ENCODE measurements at places on chromosomes 7 and 10.

GRCh38 chr10:23657677-23658076 lies 218.8 kb downstream of the OTUD1 start:
- no peak for DNase-seq

DNA sequence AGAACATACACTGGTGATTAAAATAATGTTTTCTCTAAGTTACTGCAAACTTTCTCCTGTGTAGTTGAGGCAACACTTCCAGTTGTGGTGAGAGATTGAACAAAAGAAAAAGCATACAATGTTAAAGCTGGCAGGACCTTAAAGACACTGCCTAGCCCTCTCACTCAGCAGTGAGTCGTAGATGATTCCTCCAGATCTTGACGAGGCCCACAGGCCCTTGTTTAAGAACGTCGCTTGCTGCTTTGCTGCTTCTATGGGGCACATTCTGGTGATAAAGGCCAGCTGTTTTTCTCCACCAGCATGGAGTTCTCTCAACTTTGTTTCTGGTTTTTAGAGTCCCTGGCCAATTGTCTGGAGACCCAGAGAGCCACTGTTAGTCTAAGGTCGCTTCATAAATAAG lies 2.8 kb upstream of the DENND11 start:
- DNase-seq = no peak

DNA sequence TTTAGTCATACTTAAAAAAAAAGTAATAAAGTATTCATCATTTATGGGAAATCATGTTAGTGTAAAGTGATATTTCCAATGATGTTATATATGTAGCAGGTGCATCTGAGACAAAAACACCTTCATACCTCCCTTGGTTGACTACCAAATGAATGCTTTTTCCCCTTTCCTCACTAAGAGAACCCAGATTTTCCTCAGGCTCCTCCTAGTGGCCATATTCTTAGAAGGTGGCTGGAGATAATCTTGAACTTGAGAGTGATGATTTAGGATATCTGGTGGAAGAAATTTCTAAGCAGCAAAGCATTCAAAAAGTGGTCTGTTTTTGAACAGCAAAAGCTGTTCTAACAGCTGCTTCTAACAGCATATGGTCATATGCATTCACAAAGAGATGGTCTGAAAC lies 16.8 kb upstream of the DNAH11 start:
- DNase-seq = no peak

DNA sequence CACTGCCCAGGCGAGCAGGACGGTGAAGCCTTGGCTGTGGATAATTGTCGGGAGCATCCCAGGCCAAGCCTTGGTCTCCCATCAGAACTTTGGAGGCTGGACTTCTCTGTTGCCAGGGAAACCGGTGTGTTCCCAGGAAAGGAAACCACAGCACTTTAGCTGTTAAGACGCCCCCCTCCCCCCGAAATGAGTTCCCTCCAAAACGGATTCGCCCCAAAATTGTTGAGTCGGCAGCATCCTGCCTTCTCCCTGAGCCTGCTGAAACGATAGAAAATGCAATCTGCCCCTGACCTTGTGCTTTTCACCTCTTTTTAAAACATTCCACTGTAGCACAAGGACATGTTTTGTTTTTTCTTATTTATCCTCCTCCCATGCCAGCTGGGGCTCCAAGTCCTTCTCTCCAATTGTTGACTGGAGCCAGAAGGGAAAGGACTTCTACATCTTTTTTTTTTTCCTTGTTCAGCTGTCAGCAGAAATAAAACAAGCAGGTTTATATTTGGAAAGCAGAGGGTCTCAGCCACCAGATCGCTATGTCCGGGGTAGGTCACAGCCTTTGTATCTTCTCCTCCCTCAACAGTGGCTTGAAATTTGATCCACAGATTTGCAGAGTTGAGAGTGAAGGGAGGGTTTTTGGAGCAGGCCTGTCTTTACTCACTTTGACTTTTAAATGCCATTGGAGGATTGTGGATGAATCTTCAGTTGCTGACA lies 116.5 kb downstream of the ZMIZ1 start:
- DNase-seq = no peak

DNA sequence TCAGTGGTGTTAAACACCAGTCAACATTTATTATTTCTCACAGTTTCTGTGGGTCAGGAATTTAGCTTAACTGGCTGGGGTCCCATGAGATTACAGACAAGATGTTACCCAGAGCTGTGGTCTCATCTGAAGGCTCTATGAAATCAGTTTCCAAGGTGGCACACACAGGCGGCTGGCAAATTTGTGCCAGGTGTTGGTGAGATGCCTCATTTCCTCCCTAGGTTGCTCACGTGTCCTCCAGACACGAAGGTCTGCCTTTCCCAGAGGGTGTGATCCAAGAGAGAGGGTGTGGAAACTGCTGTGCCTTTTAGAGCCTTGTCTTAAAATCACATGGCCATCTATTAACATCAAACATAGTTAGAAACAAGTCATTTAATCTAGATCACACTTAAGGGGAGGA lies 209.0 kb downstream of the JCAD start:
- DNase-seq = no peak

- no peak for DNase-seq
Observed at GRCh38 chr10:4671451-4672145, 154.4 kb upstream of the AKR1E2 start.

- DNase-seq = no peak
Observed at GRCh38 chr10:59905731-59906416, 482 bp downstream of the CCDC6 start.

DNA sequence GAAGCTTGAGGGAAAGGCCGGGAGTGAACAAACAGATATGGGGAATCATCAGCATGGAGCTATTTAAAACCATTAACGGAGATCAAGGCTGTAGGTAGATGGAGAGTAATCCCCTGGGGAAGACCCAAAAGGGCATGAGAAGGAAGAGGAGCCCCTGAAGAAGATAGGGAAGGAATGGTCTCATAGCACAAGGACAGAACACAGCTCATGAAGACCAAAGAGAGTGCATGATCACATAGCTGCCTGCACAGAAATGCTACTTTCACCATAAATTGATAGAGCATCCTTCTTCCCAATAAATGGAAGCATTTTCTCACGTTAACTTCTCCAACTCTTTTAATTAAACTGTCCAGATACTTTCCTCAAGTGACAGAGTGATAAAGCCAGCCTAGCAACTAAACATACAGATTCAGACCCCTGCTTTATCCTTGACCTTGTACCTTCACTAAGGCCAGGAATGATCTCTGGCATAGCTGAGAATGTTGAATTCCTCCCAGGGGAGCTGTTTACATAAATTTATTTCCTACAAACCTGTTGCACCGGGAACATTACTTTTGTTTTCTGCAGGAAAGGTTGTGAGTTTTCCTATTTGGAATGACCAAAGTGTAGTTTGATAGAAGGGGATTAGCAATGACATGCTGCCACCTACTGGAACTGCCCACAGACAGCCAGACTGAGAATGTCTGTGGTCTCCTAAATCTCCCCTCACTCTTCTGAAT lies 110.8 kb upstream of the LRGUK start:
- DNase-seq = no peak

- DNase-seq = no peak
Observed at GRCh38 chr7:11570205-11570604, 261.8 kb downstream of the THSD7A start.

- no peak for DNase-seq
Observed at GRCh38 chr7:157409149-157409752, 72.4 kb downstream of the DNAJB6 start.

- no peak for DNase-seq
Observed at GRCh38 chr7:86939197-86939814, 120.1 kb downstream of the ELAPOR2 start.

GRCh38 chr10:124017729-124018128 lies 75.7 kb downstream of the CHST15 start:
- DNase-seq = no peak

DNA sequence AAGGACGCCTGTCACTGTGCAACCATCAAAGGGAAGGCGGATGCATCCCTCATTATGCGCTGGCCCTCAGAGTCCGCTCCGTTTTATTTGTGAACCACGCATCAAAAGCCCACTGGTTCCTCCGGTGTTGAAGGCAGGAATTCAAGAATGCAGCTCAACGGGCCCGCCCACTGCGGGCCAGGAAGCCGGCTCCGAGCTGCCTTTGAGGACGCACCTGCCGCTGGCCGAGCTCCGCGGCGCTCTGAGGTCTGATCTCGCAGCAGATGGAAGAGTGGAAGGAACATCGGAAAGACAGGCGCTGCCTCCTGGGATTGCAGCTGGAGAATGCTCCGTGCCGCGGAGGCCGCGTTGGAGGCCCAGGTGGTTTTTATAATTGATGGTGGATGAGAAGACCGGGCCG lies 56.9 kb upstream of the ADGRA1 start:
- DNase-seq = no peak

- DNase-seq = no peak
Observed at GRCh38 chr10:804787-805619, 115.5 kb upstream of the DIP2C start.

DNA sequence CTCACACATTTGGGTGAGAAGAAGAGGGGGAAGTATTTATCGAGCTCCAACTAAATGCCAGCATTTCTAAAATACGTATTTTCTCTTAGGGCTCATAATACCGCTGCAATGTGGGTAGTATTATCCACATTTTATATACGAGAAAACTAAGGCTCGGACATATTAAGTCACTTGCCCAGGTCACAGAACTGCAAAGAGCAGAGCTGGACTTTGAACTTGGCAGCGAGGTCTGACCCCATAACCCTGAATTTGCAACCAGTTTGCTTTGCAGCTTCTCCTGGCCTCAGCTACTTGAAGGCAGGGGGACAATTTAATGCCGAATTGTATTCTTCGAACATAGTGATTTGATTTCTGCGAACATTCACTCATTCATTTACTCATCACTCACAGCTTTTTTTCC lies 7.2 kb downstream of the ABLIM1 start:
- DNase-seq = no peak

DNA sequence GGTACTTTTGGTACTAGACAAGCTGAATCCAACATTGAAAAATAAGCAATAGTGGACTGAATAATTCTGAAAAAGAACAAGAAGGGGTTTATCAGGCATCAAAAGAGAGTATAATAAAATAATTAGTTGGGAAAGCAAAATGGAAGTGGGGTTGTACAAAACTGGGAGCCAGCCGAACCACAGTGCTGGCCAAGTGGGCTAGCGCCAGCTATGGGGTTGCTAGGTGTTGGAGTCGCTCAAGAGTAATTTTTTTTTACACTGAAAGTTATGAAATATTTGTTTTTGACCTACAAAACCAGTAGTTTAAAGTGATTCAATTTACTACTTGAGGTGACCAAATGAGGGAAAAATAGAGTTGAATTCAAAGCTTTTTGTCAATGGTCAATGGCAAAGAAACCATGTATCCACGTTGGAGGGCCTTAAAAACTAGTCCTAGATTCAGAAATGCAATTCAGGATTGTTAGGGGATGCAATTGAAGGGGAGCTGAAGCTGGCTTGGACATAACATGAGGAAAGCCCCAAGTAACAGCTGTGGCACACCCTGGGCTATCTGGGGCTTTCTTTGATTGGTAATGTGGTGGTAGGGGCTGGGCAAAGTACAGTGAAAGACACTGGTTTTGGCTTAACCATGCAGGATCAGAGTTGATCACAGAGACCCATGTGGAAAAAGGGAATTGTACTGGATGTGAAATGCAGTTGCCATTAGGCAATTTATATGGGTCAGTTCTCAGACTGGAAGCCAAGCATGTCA lies 28.3 kb upstream of the MSMB start:
- DNase-seq = no peak

- DNase-seq = no peak
Observed at GRCh38 chr7:35596061-35596460, 98.9 kb downstream of the HERPUD2 start.

DNA sequence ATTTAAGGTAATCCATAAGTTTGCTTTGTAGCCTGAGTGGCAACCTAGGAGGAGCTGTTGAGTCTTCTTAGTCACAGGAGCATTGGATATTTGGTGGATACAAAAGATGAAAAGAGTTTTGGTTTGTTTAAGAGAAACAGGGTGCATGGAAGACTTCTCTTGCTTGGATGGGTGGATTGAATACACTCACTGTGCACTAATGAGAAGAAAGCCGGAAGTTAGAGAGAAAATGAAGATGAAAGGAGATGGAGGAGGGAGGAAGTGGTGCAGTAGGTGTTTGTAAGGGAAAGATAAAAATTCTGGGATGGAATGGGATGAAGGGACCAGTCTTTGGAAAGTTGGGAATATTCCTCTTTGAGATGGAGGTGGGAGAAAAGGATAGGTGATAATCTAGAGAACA lies 7.7 kb downstream of the MDFIC start:
- DNase-seq = no peak

DNA sequence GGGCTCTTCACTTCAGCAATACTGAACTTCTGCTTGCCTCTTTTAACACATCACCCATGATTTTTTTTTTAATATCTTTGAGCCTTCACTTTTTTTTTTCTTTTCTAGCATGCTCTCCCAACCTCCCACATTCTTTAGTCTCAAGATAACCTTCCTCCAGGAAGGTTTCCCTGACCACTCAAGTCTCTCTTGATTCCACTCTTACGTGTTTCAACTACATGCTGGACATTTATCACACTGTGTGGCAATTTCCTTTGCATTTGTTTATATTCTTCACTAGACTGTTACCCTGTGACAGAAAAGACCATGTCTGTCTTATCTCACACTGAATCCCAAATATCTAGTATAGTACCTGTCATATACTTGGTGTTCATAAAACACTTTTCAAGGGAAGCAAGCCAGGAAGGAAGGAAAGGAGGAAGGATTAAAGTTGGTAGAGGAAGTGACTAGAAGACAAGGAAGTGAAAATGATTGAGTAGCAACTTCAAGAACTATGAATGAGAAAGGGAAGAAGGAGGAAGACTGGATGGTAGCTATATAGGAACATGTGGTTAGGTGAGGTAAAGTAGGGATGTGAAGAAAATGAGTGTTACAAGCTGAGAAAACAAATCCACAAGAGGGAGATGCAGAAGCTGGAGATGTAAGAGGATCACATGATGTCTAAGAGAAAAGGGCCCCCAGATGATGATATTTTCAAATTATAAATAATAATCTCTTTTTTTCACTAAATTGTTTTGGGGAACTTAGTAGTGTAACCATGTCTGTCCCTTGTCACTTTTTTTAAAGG lies 40.4 kb downstream of the IFIT5 start:
- no peak for DNase-seq
